ENCODE measurements at places on chromosomes 16 and 17. TPM values are rescaled to one million over a fixed set of nuclear protein-coding genes. Genes with fewer than 3 reads are reported as not detected.

- no peak for DNase-seq
Measured at GRCh38 chr17:81118308-81119221, 46.7 kb upstream of the PVALEF start.

Gene CD7
- 0.18 TPM for polyA plus RNA-seq

DNA sequence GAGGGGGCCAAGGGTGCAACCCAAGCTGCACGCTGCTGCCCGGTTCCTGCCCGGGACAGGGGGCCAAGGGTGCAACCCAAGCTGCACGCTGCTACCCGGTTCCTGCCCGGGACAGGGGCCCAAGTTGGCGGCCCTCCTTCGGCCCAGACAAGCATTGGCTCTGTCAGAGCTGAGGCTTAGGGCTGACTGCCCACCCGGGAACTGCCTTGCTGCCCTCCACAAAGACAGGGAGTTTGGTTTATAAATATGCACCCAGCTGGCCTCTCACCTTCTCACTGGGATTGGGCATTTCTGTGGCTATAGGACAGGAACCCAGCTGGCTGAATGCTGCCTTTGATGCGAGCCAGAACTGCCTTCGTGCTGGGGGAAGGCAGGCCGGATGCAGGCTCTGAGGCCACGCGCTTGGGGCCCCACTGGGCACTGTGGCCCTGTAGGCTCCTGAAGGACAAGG, 105.7 kb downstream of the IRX5 start:
- DNase-seq = no peak

Gene KCNAB3
- 12.3 TPM for polyA plus RNA-seq

DNA sequence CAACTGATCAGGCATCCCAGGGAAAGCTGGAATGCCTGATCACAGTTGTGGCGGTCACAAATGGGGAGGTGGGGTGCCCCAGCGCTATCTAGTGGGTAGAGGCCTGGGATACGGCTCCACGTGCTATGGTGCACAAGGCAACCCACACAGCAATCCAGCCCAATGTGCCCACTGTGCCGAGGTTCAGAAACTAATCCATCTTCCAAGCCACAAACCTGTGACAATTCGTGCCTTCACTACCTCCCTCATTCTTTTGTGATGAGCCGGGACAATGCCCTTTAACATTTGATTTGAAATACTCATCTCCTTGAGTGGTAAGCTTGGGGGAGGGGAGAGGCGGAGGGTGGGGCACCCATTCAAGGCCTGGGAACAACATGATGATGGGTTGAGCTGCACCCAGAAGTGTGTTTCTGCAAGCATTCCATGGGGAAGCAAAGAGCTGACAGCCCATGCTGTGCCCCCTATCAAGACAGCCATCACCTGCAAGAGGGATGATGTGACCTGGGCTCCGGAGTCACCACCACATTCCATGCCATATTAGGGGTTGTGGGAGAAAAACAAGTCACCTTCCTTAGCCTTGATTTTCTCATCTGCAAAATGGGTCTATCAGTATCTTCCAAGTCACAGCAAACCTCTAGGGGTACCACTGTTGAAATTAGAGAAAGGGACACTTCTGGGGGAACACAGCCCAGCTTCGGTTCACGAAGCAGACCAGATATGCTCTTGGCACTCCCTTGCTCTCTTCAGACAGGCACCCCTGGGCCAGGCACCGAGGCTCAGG, 3.7 kb downstream of the ELOB start:
- no peak for DNase-seq

DNA sequence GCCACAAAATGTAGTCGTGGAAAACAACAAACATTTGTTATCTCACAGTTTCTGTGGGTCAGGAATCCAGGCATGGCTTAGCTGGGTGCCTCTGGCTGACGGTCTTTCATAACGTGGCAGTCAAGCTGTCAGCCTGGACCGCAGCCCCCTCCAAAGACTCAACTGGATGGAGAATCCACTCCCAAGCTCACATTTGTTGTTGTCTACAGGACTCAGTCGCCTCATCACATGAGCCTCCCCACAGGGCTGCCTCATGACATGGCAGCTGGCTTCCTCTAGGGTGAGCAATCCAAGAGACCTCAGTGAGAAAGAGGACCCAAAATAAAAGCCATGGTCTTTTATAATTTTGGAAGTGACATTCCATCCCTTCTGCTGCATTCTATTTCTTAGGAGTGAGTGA, 34.7 kb upstream of the AKAP1 start:
- no peak for DNase-seq

Gene NPB
- polyA plus RNA-seq = 0.90 TPM

DNA sequence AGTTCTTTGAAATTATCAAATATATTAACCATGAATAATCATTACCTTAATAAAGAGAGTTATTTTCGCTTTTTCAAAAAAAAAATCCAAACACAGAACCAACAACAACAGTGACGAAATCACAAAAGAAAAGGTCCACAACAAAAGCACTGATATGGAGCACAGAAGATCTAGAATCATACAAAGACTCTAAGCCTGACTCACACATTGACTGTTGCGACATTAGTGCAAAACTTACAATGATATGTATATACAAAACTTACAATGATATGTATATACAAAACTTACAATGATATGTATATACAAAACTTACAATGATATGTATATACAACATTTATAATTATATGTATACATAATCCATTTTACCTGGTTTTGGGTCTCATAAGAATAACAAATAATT, 117.7 kb downstream of the USP22 start:
- DNase-seq = no peak
